ENCODE measurements at places on chromosomes 3 and 15.

GRCh38 chr3:39404943-39405686 is 1.4 kb upstream of the RPSA start:
- no peak for DNase-seq

GRCh38 chr3:86867982-86868381 is 123.0 kb downstream of the VGLL3 start:
- no peak for DNase-seq

DNA sequence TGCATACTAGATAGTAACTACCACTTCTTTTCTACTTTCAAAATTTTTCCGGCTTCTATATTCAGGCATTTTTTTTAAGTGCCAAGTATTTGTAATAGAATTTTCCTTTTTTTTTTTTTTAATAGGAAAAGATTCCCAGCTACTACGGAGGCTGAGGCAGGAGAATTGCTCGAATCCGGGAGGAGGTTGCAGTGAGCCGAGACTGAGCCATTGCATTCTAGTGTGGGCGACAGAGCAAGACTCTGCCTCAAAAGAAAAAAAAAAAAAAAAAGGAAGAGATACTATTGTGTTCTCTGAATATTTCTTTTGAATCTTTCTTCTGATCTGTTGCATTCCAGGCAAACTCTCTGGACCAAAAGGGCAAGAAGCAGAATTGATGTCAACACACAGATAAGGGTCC is 557.3 kb downstream of the FGF12 start:
- DNase-seq: no peak

- DNase-seq: no peak
These were observed 136.3 kb downstream of the LRRC28 start for GRCh38 chr15:99387421-99388168.

- no peak for DNase-seq
These were observed 121.3 kb downstream of the CHST2 start for GRCh38 chr3:143240886-143241285.

DNA sequence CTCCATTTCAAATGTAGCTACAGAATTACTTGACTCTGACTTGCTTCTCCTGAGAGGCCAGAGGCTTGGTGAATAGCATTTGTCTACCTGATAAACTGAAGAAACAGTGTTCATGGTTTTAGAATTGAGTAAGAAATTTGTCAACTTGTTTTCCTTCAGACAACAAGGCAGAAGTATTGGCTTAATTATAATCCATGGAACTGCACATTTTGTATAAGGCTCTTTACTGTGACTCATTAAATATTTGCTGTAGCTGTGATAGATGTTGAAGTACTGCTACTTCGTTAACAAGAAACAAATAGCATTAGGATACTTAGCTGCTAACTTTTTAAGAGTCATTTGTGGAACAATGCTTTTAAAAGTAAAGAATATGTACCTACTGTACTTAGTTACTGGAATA is 4.6 kb downstream of the UNC13C start:
- no peak for DNase-seq

DNA sequence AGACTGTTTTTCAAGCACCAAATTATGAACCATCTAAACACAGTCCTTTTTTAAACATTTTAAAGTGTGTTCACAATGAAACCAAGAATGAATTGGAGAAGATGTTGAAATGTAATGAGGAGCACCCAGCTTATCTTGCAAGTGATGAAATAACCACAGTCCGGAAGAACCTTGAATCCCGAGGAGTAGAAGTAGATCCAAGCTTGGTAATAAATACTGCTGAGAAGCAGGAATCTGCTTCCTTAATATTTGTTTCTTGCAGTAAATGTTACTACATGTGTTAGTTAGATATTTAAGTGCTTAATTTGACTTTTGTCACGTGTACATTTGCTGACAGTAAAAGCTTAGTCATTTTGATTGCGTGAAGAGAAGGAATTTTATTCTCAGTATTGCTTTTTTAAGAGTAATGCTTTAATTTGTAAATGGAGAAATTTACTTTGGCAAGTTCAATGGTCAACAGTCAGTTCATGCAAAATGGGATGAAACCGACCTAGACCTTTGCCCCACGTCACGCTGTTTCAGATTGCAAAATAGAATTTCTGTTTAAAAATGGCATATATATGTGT is 69.8 kb downstream of the OPA1 start:
- DNase-seq: no peak

- no peak for DNase-seq
These were observed 80.4 kb upstream of the GCNT3 start for GRCh38 chr15:59531066-59531675.

DNA sequence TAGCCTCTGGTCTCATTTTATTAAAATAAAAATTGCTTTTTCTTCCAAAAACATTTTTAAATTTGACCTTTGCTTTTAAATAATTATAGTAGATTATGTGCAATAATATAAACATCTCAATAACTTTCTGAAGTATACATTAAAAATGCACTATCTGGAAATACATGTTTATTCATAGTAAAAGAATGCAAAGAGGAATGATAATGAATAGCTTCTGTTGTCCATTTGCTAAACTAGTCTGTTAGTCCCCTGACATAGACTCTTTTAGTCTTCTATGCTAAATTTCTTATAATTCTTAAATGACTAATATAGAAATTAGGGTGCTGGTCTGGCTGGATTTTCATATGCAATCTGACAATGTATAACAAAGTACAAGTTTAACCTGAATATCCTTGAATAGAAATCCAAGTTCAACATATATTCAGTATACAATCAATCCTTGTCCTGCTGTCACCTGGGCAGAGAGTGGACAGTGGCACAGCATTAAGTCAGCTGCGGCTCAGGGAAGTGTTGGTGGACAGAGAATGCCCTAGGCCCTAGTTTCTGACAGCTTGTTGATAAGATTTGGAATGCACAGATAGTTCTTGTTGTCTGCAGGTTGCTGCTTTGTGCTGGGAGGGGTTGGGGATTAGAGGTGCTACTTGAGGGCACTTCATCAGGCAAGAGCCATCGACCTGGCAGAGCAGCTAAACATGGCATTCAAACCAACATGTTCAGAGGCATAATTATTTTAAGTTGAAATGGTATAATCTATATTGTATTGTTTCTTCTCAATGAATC is 161.7 kb downstream of the MBNL1 start:
- DNase-seq: no peak

DNA sequence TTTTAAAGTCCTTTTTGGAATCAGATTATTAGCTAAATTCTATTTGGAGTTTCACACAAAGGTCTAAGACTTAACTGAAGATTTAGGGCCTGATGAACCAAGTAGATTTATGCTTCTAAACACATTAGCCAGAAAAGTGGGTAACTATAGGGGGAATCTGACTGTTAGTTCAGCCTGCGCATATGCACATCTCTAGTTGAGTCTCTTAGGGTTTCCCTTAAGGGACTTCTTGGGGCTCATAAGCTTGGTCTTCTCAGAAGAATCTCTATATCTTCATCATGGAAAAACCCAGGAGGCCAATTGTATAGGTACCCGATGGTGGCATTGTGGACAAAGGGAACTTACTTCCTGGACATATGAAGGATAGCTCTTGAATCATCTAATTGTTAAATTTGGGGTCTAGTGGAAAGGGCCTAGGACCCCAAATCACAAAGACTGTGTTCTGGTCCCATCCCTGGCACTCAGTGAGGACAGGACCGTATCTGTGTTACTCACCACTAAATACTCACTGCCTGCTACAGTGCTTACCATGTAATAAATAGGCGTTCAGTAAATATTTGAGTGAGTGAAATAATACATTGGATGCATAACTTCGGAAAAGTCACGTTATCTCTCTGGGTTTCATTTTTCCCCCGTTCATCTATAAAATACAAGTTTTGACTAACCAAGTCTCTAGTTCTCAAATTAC is 17.0 kb downstream of the SELENOT start:
- DNase-seq: no peak

DNA sequence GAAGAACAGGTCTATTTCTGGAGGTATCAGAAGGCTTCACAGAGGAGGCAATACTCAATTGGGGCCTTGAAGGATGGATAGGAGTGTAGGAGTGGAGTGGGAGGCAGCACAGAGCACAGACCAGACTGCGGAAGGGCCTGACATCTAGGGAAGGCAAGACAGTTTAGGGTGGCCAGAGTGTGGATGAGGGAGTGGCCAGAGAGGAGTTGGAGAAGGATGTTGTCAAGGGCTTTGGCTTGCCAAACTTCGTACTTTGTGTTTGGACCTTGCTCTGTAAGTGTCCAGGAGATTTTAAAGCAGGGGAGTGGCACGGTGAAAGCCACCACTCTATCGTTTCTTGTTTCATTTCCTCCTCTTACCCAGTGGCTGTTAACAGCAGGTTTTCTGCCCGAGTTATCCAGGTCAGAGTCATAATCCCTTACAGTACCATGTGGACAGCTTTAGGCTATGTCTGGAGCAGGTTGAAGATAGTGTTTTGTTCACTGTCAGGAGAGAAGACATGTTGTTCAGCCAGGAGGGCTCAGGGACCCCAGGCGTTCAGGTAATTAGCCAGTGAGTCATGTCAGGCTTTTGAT is 12.3 kb downstream of the SMAD3 start:
- DNase-seq: no peak

GRCh38 chr3:129485721-129486663 is 42.4 kb upstream of the RHO start:
- DNase-seq: no peak

- DNase-seq: no peak
These were observed 1.5 kb downstream of the PLA2G4F start for GRCh38 chr15:42154956-42155355.

DNA sequence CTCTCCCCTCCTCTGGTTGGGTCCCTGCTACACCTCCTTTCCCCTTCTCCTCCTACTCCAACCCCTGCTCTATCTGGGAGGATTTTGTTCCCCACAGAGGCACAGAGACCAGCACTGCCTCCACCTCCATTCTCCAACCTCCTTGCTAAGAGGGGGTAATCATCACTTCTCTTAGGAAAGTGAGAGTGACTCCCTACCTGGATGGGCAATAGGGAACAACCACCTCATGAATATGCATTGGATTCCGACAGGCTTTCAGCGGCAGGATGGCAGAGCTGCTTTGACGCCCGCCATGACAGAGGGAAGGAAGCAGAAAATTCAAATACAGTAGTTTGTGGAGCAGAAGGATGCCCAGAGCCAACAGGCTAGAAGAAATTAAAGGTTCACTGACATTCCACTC is 614.8 kb upstream of the MDFIC2 start:
- DNase-seq: no peak

GRCh38 chr3:117510396-117510795 is 800.8 kb downstream of the TUSC7 start:
- DNase-seq: no peak

- no peak for DNase-seq
These were observed 359.2 kb upstream of the PROK2 start for GRCh38 chr3:72143966-72144717.

DNA sequence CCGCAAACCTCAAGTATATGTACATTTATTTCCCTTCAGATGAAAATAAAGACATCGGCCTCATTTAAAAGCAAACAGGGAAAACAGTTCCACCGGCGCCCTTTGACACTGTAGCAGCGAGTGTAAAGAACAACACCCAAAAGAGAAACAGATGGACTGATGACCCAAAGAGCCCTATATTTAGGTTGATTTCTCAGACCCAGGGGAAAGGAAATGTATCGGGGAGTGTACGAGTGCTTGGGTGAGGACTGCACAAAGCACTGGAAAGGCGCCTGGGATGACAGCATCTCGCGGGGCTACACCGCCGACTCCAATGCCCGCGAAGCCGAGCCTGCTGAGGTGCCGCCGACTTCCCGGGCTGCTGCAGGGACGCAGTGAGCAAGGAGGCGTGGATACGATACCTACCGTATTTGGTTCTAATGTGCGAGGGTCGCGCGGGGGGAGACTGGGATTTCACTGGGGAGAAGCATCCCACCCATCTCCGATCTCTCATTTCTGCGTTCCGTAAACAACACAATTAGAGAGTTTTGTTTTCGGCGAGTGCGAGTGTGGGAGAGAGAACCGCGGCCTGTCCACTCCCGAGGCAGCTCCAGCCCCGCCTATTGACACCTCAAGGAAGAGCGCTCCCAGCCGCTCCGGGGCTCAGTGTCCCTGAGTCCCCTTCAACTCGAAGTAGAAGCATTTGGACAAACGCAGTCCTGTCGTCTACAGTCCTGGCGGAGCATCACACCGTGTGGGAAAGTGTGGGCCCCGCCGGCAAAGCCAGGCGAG is 2.0 kb downstream of the MECOM start:
- DNase-seq: no peak

GRCh38 chr3:67325231-67325630 is 327.1 kb downstream of the KBTBD8 start:
- no peak for DNase-seq

DNA sequence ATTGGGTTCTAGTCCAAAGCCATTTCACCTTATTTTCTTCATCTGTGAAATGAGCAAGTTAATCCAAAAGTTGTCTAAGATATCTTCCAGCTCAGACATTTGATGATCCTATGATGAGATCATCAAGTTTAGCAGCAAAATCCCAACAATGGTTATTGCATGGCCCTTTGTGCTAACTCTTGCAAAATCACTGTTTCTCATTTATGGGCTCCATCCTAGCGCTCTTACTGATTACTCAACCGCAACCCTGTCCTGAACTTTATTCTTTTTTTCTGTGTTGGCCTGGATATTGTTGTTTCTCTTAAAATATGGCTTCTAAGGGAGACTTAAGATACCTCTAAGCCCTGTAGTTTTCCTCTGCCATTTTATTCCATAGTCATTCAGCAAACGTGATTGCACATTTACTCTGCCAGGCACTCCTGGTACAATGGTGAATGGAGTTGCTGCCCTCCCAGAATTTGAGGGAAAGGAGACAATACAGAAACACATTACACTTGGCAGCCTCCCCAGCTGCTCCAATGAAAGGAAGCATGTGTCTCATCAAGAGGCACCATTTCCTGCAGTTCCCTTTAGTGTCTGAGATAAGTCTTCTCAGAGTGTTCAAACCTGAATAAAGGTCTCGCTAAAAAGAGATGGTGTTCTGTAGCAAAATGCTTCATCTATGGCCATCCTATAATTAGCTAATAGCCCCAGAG is 4.4 kb downstream of the GXYLT2 start:
- no peak for DNase-seq
